ENCODE measurements at places on chromosomes 16 and 17.
A peak's percentile ranks its signal among the peaks of the same experiment; 100 is the strongest.

DNA sequence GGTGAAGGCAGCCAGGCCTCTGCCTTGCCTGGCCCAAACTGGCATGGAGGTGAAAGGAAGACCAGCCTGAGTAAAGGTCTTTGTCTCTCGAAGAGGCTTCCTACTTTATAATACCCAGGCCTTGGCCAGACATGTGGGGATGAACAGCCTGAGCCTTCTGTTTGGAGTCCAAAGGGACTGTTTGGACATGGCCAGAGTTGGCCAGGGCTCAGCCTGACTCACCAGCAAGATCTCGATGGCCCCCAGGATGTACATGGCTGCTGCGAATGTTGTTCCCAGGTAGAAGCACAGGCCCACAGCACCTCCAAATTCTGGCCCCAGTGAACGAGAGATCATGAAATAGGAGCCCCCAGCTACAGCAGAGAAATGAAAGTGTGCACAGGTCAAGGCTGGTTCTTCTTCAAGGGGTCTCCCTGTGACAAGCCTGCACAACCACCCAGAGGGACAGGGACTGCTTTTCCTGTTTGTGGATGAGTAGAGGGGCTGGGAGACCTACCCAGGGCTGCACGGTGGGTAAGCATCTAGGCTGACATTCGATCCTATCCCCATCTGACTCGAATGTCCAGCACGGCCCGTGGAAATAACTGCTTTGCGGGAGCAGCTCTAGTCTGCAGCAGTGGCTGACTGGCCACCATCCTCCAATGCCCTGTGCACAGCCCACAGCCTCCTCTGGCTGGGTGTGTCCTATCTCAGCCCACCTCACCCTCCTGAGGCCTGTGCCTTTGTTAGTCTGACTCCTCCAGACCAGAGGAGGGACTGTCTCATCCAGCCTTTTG lies 10.7 kb upstream of the LCAT start:
- DNase-seq: peak; percentile 19
- H3K4me3 ChIP-seq: no peak overlapping the region
- H3K4me1 ChIP-seq: peaks cover 9% of the 10 kb centered on the region
- peaks cover 98% of the 10 kb centered on the region for H3K36me3 ChIP-seq
- no peak overlapping the region for H3K27ac ChIP-seq

GRCh38 chr17:57925361-57925990 lies 29.7 kb downstream of the CUEDC1 start:
- no peak overlapping the region for H3K4me3 ChIP-seq
- no peaks in the 10 kb centered on the region for H3K36me3 ChIP-seq
- H3K27ac ChIP-seq: no peak overlapping the region
- peaks cover 46% of the 10 kb centered on the region for H3K4me1 ChIP-seq

GRCh38 chr17:44174427-44174826 lies 3.9 kb downstream of the ASB16 start:
- H3K27ac ChIP-seq: no peak overlapping the region
- H3K4me1 ChIP-seq: peaks cover 9% of the 10 kb centered on the region
- H3K4me3 ChIP-seq: no peak overlapping the region
- no peak for DNase-seq
- H3K27me3 ChIP-seq: no peaks in the 10 kb centered on the region

GRCh38 chr17:29611351-29612093 lies 11.2 kb downstream of the CORO6 start:
- no peak overlapping the region for H3K27ac ChIP-seq
- H3K4me1 ChIP-seq: no peaks in the 10 kb centered on the region
- H3K36me3 ChIP-seq: no peaks in the 10 kb centered on the region
- DNase-seq: peak; percentile 50
- no peaks in the 10 kb centered on the region for H3K27me3 ChIP-seq

GRCh38 chr16:427250-427649 lies 1.8 kb downstream of the RAB11FIP3 start:
- no peaks in the 10 kb centered on the region for H3K27me3 ChIP-seq
- no peaks in the 10 kb centered on the region for H3K36me3 ChIP-seq
- H3K4me1 ChIP-seq: peaks cover 28% of the 10 kb centered on the region
- DNase-seq: no peak
- H3K27ac ChIP-seq: peak overlapping the region; percentile 95

GRCh38 chr17:57051886-57052361 lies 33.1 kb upstream of the AKAP1 start:
- no peak overlapping the region for H3K4me3 ChIP-seq
- no peaks in the 10 kb centered on the region for H3K36me3 ChIP-seq
- H3K27ac ChIP-seq: no peak overlapping the region
- no peaks in the 10 kb centered on the region for H3K4me1 ChIP-seq
- no peak for DNase-seq

DNA sequence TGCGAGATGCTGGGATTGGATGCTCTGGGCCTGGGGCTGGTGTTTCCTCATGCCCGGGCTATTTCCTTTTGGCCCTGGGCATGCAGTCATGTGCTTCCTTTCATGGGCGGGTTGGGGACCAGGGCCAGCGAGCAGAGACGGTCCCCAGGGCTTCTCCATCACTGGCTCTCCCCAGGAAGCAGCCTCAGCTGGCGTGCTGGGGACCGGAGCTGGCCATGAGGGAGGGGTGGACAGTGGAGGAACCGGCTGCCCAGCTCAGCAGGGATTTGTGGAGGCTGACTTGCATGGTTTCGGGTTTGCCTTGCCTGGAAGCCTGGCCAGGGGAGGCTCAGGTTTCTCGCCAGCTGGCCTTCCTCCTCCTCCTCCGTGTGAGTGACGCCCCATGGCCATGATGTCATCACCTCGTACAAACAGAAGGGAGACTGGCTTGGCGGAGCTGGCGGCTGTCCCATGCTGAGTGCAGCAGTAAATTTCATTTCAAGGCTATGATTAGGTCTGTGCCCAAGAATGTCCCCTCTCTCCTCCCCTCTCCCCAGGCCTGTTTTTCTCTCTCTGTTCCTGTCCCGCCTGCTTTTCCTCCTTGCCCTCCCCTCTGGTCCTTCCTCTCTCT lies 8.9 kb upstream of the TIMP2 start:
- no peaks in the 10 kb centered on the region for H3K27me3 ChIP-seq
- peaks cover 33% of the 10 kb centered on the region for H3K4me1 ChIP-seq
- peak overlapping the region; percentile 45 for H3K4me3 ChIP-seq
- H3K36me3 ChIP-seq: no peaks in the 10 kb centered on the region
- DNase-seq: peak; percentile 99
- peak overlapping the region; percentile 94 for H3K27ac ChIP-seq

DNA sequence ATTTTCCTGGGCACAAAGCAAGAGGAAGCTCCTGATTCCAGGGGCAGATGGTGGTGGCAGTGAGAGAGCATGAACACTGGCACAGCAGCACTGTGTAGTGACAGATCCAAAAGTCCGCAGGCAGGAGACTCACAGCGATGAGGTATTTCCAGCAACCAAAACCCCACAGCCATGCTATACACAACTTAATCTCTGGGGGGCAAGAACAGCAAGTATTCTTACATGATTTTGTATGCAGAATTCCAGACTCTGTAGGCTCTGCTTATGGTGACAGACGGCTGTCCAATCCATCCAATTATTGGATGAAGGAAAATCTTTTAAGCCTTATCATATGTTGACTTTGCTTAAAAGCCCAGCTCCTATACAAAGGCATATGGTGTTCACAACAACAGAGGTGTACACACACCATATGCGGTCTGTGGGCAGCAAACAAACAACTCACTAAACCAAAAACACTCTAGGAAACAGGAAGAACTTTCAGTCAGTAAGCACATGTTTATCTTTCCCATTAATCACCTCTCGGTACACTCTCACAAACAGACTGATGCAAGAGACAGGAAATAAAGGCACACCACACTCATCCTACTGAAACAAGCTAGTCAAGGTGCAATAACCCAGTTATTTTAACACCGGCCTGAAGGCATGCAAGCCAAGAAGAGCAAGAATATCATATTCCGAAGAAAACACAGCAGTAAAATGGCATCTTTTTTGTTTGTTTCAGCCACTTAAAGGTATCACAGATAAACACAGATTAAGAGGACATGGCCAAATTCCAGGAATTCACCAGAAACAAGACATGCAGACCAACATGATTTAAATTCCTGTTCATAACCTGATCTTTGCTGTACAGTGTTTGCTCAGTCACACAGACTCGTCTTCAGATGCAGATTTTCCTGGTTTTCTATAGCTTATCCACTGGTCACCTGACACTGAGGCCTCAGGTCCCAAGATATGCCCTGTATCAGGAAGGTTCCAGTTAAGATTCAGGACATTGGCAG lies 47.8 kb downstream of the ERN1 start:
- no peak overlapping the region for H3K4me3 ChIP-seq
- no peak for DNase-seq
- no peak overlapping the region for H3K27ac ChIP-seq
- peaks cover 24% of the 10 kb centered on the region for H3K4me1 ChIP-seq
- no peaks in the 10 kb centered on the region for H3K27me3 ChIP-seq

DNA sequence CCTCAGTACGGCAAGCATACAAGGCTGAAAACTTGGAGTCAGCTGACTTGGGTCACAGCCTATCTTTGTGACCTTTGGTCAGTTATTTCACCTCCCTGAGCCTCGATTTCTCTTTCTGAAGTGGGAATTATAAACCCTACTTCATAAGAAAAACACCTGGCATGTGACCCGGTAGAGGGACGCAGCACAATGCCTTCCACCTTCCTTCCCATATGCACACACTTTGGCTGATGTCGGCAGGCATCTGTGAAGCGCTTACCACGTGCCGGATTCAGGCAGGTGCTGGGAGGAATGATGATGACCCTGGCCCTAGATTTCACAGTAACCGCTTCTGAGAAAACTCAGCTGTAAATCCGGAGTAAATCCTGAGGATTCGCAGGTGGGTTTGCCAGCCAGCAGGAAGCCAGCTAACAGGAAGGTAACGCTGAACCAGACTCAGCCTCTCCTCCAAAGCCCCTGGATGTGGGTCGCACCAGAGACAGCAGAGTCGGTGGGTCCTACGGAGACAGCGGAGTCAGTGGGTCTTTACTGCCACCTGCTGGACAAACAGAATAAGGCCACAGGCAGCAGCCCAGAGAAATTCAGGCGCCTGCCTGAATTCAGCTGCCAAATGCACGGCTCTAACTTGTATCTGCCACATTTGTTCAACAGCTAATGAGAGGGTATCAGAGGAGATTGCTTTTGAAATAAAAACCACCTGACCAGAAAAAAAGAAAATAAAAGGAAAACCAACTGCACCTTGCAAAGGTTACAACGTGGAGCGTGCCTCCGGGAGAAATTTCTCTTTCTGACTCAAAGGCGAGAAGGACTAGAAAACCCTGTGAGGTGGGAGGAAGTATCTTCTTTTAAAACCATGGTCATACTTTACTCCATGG lies 16.6 kb downstream of the COPRS start:
- peak overlapping the region; percentile 76 for H3K27ac ChIP-seq
- H3K4me3 ChIP-seq: peak overlapping the region; percentile 23
- H3K36me3 ChIP-seq: no peaks in the 10 kb centered on the region
- DNase-seq: peak; percentile 83
- H3K27me3 ChIP-seq: no peaks in the 10 kb centered on the region

GRCh38 chr16:72536723-72537435 lies 364.9 kb upstream of the PMFBP1 start:
- peaks cover 17% of the 10 kb centered on the region for H3K4me1 ChIP-seq
- H3K4me3 ChIP-seq: no peak overlapping the region
- H3K36me3 ChIP-seq: no peaks in the 10 kb centered on the region
- no peak for DNase-seq

- H3K27me3 ChIP-seq: no peaks in the 10 kb centered on the region
- H3K36me3 ChIP-seq: no peaks in the 10 kb centered on the region
- no peak overlapping the region for H3K4me3 ChIP-seq
- H3K27ac ChIP-seq: no peak overlapping the region
- no peak for DNase-seq
- no peaks in the 10 kb centered on the region for H3K4me1 ChIP-seq
Measured at GRCh38 chr17:9817086-9817485, 4.8 kb downstream of the GSG1L2 start.

- peaks cover 58% of the 10 kb centered on the region for H3K27me3 ChIP-seq
- H3K4me3 ChIP-seq: no peak overlapping the region
- H3K27ac ChIP-seq: no peak overlapping the region
Measured at GRCh38 chr17:73707358-73707757, 63.1 kb upstream of the SDK2 start.

GRCh38 chr17:5115673-5116651 lies at the start of gene USP6:
Gene USP6, plus strand, starts transcription at chr17:5116032. Its CDS starts 14,336 bp downstream, at chr17:5130368.
- peaks cover 10% of the 10 kb centered on the region for H3K4me1 ChIP-seq
- H3K36me3 ChIP-seq: no peaks in the 10 kb centered on the region
- H3K4me3 ChIP-seq: peak within 1 kb of the TSS; percentile 40
- H3K27ac ChIP-seq: no peak within 1 kb of the TSS
- DNase-seq: no peak

DNA sequence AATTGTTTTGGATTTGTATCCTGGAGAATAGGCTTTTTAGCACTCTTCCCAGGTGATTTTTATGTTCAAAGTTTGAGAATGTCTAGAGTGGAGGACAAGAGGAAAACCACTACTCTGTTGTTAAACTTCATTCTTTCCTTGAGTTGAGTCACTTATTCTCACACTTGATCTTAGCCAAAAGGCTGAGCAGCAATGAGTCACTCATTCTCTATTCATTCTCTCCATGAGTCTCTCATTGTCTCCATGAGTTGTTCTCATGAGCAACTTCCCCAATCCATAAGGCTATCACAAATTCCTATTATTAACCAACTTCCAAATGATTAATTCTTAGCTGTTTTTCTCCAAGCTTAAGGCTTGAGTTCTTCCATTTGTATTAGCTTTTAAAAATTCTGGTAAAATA lies 1393.3 kb downstream of the CDH8 start:
- no peak overlapping the region for H3K4me3 ChIP-seq
- H3K27ac ChIP-seq: no peak overlapping the region
- no peak for DNase-seq

GRCh38 chr16:4846503-4846900 lies 586 bp downstream of the GLYR1 start:
- H3K27ac ChIP-seq: peak overlapping the region; percentile 91
- peaks cover 50% of the 10 kb centered on the region for H3K4me1 ChIP-seq
- H3K27me3 ChIP-seq: no peaks in the 10 kb centered on the region
- H3K4me3 ChIP-seq: peak overlapping the region; percentile 95
- no peak for DNase-seq
- H3K36me3 ChIP-seq: peaks cover 33% of the 10 kb centered on the region

- DNase-seq: no peak
- H3K4me1 ChIP-seq: peaks cover 17% of the 10 kb centered on the region
Measured at GRCh38 chr16:11689031-11689840, 21.0 kb downstream of the SNN start.

GRCh38 chr16:87817910-87818309 lies 51.4 kb downstream of the SLC7A5 start:
- no peak overlapping the region for H3K27ac ChIP-seq
- peaks cover 22% of the 10 kb centered on the region for H3K27me3 ChIP-seq
- H3K4me3 ChIP-seq: no peak overlapping the region
- no peak for DNase-seq
- no peaks in the 10 kb centered on the region for H3K4me1 ChIP-seq

DNA sequence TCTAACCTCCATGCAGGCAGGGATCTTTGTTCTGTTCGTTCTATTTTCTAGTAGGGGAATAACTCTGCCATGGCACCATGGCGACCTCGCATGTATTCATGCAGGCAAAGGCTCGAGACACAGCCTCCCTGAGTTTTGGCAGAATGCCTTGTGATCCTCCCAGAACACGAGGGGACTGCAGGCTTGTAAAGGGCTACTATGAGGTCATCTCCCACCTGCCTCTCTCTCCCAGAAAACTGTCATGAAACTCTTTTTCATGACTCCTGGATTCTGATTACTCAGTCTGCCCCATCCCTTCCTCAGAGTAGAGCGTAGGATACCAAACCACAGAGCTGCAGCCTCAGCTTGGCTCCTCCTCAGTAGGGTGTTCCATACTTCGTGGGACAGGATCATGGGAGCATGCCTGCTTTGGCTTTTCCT lies 64.3 kb downstream of the IGF2BP1 start:
- H3K27ac ChIP-seq: no peak overlapping the region
- H3K36me3 ChIP-seq: no peaks in the 10 kb centered on the region
- no peak overlapping the region for H3K4me3 ChIP-seq
- DNase-seq: no peak

- H3K4me1 ChIP-seq: peaks cover 17% of the 10 kb centered on the region
- no peak overlapping the region for H3K27ac ChIP-seq
- no peak for DNase-seq
Measured at GRCh38 chr17:35486920-35487732, 38.6 kb upstream of the SLFN13 start.

Data from tibial artery (tissue), 4 donors.